ENCODE measurements at places on chromosomes 13 and 19. TPM values are rescaled to one million over a fixed set of nuclear protein-coding genes. Genes with fewer than 3 reads are reported as not detected.

DNA sequence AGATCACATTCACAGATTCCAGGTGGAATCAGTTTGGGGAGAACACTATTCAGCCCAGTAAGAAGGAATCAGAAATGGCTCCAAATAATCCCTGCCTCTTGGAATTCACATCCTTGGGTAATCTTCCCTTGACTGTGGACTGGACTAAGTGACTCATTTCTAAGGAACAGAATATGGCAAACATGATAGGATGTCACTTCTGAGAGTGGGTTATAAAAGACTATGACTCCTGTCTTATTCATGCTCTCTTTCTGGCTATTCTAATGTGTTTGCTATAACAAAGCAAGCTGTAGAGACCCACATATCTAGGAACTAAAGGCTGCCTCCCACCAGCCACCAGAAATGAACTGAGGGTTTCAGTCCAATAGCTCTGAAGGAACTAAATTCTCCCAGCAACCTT, 37.8 kb downstream of the MBD3L2B start:
- H3K4me1 ChIP-seq, result no peaks in the 10 kb centered on the region
- H3K36me3 ChIP-seq, result no peaks in the 10 kb centered on the region
- DNase-seq, result no peak
- no peak overlapping the region for H3K27ac ChIP-seq

DNA sequence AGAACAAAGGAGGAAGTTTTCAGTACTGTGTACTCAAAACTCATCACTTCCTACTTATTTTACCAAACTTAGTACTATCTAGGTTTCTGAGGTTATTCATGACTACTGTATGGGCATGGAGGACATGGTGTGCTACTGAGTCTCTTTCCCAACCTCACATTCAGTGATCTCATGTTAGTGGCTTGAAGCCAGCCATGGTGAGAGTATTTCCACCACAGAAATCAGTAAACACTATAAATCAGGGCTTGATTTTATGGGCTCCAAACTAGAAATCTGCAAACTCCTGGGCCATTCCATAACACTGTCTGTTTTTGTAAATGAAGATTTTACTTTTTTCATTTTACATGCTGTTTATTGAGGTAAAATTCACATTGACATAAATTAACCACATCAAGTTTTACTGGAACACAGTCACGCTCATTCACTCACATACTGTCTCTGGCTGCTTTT, 19.7 kb downstream of the MED26 start:
- H3K27me3 ChIP-seq, result no peaks in the 10 kb centered on the region
- no peaks in the 10 kb centered on the region for H3K4me1 ChIP-seq
- H3K4me3 ChIP-seq, result no peak overlapping the region
- peaks cover 5% of the 10 kb centered on the region for H3K36me3 ChIP-seq
- no peak for DNase-seq

GRCh38 chr13:25872481-25873241, 179.2 kb downstream of the SHISA2 start:
- peaks cover under 1% of the 10 kb centered on the region for H3K4me1 ChIP-seq
- DNase-seq, result no peak
- H3K27me3 ChIP-seq, result no peaks in the 10 kb centered on the region

DNA sequence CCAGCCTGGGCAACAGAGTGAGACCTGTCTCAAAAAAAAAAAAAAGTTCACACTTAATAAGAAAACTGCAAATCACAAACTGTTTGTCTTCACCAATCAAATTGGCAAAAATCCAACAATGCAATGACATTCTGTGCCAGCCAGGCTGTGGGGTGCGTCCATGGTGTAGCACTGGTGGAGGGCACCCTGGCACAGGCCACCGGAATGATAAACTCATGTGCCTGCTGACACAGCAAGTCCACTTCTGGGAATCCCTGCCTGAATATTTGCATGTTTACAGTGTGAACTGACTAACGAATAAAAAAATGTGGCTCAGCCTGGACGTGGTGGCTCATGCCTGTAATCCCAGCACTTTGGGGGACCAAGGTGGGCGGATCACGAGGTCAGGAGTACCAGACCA, 1.6 kb upstream of the LRRC25 start:
- DNase-seq, result no peak
- H3K27me3 ChIP-seq, result no peaks in the 10 kb centered on the region
- no peaks in the 10 kb centered on the region for H3K36me3 ChIP-seq
- H3K4me3 ChIP-seq, result no peak overlapping the region

The LILRB1 gene
- total RNA-seq, result not detected

DNA sequence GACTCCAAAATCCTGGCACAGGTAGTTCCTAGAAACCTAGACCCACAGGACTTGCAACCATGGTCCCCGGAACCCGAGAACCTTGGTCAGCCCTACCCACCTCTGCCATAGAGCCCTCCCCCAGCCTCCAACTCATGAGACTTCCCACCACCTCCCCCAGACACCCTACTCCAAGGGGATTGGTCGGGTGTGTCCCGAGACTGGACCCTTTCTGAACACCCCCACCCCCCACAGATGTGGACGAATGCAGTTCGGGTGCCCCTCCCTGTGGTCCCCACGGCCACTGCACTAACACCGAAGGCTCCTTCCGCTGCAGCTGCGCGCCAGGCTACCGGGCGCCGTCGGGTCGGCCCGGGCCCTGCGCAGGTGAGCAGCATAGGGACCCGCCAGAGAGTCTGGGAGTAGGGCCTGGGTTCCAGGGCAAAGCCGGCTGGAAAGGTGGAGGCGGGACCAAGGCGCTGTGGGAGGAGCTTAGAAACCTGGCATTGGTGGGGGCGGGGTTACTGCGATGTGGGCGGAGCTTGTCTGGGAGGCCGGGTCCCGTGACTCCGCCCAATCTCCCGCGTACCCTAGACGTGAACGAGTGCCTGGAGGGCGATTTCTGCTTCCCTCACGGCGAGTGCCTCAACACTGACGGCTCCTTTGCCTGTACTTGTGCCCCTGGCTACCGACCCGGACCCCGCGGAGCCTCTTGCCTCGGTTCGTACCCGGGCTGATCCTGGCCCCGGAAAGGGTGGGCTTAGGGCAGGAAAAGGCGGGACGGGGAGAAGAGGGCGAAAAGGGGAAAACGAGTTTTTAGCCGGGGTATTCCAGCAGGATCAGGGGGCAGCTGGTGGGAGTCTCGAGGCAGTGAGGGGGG, 11.9 kb downstream of the LTBP4 start:
- peaks cover 11% of the 10 kb centered on the region for H3K36me3 ChIP-seq
- H3K27ac ChIP-seq, result peak overlapping the region; percentile 44
- peak overlapping the region; percentile 95 for H3K4me3 ChIP-seq
- DNase-seq, result peak; percentile 97
- H3K4me1 ChIP-seq, result no peaks in the 10 kb centered on the region

- no peaks in the 10 kb centered on the region for H3K36me3 ChIP-seq
- peaks cover 3% of the 10 kb centered on the region for H3K4me1 ChIP-seq
- peaks cover 18% of the 10 kb centered on the region for H3K27me3 ChIP-seq
- no peak overlapping the region for H3K4me3 ChIP-seq
Measured at GRCh38 chr19:18597809-18598660, 8.6 kb downstream of the CRLF1 start.

The SELENOV gene
- total RNA-seq, result 5.9 TPM

Data from endodermal cell (in vitro differentiated cells).